Sigmoid colon (tissue), 7 donors: ENCODE measurements at places on chromosomes 2 and 18. TPM values are rescaled to one million over a fixed set of nuclear protein-coding genes. Genes with fewer than 3 reads are reported as not detected.

DNA sequence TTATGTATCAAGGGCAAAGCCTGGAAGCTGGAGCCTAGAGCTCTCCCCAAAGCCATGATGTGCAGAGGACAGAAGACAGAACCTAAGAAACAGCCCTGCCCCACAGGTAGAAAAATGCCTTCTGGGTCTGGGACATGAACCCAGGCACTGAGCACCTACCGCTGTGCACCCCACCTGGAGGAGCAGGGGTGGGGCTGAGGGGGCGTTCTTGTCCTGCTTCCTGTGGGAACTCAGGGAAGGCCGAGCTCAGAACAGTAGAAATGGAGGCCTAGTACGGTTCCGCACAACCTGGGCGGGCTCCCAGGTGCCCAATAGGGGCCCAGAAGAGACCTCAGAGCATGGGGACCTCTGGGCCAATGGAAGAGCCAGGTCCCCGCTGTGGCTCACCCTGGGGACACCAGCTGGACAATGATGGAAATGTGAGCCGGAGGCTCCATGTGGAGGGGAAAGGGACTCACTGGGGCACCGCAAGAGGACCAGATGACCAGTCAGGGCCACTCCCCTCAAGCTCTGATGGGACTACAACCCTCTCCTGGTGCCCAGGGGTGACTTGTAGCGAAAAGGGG, 3.2 kb downstream of the CRACDL start:
- no peaks in the 10 kb centered on the region for H3K4me1 ChIP-seq
- no peak overlapping the region for H3K27ac ChIP-seq
- no peak overlapping the region for H3K4me3 ChIP-seq
- DNase-seq = no peak
- H3K27me3 ChIP-seq = peaks cover 8% of the 10 kb centered on the region

DNA sequence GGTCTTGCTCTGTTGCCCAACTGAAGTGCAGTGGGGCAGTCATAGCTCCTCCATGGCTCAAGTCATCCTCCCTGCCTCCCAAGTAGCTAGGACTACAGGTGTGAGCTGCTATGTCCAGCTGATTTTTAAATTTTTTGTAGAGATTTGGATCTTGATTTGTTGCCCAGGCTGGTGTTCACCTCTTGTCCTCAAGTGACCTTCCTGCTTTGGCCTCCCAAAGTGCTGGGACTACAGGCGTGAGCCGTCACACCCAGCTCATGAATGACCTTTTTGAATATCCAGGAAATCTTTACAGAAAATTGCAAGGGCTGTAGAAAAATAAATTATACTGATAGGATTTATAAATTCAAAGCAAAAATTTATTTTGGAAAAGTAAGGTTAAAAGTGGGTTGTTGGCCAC, 17.4 kb downstream of the ACTR3 start:
- DNase-seq = no peak
- no peaks in the 10 kb centered on the region for H3K27me3 ChIP-seq
- H3K4me3 ChIP-seq = no peak overlapping the region
- peaks cover 55% of the 10 kb centered on the region for H3K4me1 ChIP-seq
- H3K27ac ChIP-seq = no peak overlapping the region

DNA sequence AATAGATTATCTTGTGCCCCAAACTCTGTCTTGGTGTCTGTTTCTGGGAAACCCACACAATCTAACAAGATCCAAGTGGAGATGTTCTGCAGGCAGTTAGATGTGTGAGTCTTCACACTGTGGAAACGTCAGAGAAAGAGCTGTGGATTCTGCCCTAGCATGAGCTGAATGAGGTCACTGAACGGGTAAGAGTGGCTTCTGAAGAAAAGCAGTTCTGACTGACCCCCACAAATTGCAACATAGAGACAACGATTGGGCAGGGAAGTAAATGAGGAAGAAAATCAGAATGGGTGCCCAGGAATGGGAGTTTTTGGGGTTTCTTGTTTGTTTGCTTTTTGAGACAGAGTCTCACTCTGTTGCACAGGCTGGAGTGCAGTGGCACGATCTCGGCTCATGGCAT, 12.9 kb upstream of the RPL37A start:
- no peak overlapping the region for H3K27ac ChIP-seq
- H3K36me3 ChIP-seq = peaks cover 6% of the 10 kb centered on the region
- DNase-seq = no peak
- H3K4me1 ChIP-seq = no peaks in the 10 kb centered on the region
- H3K4me3 ChIP-seq = no peak overlapping the region
- no peaks in the 10 kb centered on the region for H3K27me3 ChIP-seq

CAVIN2 gene
- 138 TPM for total RNA-seq

GRCh38 chr2:111121828-111122630, 1.3 kb downstream of the BCL2L11 start:
- DNase-seq = peak; percentile 92
- peaks cover 18% of the 10 kb centered on the region for H3K27me3 ChIP-seq
- H3K4me1 ChIP-seq = peaks cover 44% of the 10 kb centered on the region
- H3K4me3 ChIP-seq = peak overlapping the region; percentile 76

- H3K36me3 ChIP-seq = no peaks in the 10 kb centered on the region
- no peaks in the 10 kb centered on the region for H3K27me3 ChIP-seq
- DNase-seq = no peak
- no peak overlapping the region for H3K27ac ChIP-seq
Measured at GRCh38 chr2:143890798-143891197, 629.1 kb downstream of the ZEB2 start.

- H3K36me3 ChIP-seq = no peaks in the 10 kb centered on the region
- H3K27ac ChIP-seq = no peak overlapping the region
- no peak overlapping the region for H3K4me3 ChIP-seq
- H3K4me1 ChIP-seq = peaks cover 9% of the 10 kb centered on the region
- DNase-seq = no peak
Measured at GRCh38 chr18:62611453-62612288, 88.8 kb downstream of the ZCCHC2 start.
